ENCODE measurements at places on chromosomes 4 and X.

DNA sequence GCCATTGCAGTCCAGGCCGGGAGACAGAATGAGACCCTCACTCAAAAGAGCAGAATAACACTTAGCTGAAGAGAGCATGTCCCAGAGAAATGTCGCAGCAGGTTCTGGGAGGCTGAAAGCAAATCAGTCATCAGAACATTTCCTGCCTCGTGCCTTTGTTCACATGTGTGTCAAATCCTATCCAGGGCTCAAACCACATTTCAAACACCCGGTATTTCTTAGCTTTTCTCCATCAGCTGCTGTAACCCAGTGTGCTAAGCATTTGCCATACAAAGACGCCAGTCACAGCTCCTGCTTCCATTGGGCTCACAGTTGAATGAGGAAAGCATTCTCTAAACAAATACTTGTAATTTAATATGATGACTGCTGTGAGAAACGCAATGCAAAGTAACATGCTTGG lies 6.0 kb downstream of the PALLD start:
- no peak for DNase-seq

DNA sequence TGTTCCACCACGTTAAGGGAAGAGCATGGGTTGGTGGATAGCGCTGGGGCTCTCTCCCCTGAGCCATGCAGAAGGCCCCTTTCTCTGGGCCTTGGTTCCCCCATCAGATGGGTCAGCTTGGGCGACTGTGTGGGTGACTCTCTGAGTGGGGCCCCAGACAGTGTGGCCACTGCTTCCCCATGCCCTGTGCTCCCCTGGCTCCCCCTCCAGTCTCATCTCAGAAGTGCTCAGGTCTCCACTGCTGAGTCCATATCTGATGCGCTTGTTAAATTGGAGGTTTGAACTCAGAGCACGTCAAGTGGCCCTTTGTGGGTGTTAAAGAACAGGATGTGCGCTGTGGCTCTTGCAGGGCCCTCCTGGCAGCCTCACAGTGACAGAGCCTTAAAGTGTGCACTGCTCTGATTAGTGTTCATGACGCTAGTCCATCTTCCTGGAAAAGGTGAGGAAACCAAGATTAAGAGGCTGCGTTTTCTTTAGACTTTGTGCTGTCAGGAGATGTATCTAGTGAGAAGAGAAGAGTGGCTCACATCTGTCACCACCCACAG lies 59.8 kb downstream of the NELFA start:
- DNase-seq: no peak

DNA sequence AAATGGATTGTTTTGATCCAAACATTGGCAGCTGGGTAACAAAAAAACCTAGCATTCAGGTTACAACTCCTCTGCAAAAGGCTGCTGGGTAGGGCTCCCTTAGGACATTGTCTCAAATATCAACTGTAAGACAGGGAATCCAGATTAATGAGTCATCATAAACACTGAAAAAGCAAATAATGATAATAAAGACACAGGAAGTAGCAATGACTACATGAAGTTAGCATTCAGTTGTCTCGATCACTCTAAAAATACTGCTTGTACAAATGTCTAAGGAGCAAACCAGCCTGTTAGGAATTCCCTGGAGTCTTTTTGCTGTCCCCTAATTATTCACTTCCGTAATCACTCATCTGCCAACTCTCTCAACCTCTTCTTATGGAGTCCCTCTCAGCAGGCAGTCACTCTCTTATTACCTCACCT lies 259.2 kb downstream of the GPC3 start:
- no peak for DNase-seq

DNA sequence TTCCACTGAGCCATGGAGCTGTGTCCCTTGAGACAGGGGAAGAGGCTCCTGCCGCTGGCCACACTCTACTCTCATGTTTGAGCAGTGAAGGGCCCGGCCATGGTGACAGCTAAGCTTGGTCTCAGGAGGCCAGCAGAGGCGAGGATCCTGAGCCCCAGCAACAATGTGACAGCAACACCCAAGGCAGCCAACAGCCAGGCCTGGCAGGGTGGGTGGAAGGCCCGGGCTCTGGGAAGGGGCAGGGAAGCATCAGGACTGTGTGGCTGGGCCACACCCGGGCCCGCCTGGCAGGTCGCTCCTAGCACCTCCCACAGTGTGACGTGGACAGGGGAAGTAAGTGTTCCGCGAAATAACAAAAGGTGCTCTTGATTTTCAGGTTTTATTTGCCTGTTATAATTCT lies 24.8 kb downstream of the L1CAM start:
- DNase-seq: no peak

- peak; percentile 23 for DNase-seq
Observed at GRCh38 chr4:56261027-56261426, 126.3 kb downstream of the AASDH start.

DNA sequence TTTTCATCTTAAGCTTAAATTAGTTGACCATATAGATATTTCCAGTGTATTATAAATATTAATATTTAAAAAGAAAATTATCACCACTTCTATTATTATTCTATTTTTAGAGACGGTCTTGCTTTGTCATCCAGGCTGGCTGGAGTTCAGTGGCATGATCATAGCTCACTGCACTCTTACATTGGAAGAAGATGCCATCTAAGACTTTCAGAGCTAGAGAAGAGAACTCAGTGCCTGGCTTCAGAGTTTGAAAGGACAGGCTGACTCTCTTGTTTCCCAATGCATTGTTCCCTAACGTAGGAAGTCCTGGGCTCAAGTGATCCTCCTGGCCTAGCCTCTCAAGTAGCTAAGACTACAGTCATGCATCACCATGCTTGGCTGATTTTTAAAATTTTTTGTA lies 75.9 kb downstream of the FIP1L1 start:
- DNase-seq: no peak

DNA sequence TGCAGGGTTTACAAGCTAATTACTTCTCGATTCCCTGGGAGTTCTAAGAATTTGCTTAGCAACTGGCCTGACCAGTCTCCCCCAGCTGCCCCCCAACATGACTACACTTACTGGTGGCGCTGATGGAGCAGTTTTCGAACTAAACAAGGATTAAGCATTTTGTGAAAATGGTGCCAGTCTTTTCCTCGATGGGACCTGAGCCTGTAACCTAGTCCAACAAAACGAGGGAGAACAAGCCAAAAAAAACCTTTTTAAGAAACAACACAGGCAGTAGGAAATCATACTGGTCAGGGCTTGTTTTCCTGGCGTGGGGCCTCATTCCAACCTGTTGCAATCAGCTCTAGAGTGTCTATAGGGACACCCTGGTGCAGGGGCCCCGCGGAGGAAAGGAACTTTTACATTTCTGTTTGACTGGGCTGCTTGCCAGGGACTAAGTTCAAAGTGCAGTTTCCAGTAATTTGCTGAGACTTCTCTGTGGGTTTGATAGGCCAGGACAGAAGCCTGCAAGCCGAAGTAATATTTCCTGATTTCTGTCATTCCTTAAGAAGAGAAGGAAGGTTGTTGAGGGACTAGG lies 158.7 kb downstream of the SPRY1 start:
- DNase-seq: no peak

DNA sequence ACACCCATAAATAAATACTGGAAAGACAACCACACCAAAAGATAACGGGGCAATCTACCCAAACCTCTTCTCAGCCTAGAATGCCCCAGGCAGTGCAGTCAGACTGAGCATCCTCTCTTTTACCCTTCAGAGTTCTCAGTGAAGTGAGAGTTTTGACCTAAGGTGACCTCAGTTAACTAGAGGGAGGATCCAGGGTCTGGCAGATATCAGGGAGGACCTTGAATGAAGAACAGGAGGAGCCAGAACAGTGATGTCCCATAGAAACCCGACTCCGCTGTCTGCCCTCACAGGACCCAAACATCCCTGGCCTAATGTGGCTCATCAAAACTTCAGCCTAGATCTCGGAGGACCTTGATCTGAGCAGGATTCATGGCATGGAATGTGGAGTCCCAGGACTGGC lies at the start of gene MAGEB3:
Gene MAGEB3 (plus strand): TSS at position 263 of the 400 bp plus-strand sequence. CDS start 5,268 bp downstream, outside the sequence.
- DNase-seq: no peak

DNA sequence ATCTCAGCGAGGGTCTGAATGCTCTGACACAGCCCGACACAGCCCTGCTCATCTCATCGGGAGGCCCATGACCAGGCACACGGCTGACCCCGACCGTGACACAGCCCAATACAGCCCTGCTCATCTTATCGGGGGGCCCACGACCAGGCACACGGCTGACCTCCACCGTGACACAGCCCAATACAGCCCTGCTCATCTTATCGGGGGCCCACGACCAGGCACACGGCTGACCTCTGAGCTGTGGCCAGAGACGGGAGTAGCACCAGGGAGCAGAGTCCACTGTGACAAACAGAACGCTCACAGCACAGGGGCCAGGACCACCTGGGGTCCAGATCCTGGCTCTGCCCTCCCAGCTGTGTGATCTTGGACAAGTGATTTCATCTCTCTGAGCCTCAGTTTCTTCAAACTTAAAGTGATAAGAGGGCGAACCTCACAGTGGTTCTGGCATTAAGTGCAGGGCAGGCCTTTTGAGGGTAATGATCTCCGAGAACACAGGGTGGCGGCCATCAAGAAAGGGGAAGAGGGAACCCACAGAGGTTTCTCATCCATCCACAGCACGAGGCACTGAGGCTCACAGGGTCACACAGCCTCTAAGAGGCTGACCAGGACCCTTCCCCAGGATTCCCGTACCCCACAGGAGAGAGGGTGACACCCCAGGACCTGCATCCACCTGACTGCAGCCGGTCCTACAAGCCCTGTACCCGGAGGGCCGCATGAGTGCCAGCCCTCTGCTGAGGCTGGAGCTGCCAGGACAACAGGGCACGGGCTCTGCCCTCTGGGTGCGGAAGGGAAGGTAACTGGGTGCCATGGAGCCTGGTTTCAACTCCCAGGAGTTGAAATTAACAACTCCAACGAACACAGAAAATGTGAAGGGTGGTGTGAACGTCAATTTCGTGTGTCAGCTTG lies 60.1 kb downstream of the WFS1 start:
- no peak for DNase-seq

DNA sequence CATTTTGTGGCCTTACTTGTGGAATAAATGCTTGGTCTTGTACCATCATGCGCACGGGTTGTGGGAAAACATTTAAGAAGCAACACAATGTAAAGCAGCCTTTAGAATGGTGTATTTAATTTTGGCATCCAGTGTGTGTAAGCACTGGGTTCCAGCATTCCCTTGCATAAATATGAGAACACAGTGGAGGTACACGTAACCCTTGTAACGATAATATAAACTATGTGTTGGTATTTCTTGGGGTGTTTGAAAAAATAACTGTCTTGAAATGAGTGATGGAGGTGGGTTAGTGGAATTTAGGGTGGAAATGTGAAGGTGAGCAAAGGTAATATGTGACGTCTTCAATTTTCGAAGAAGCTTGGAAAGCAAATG lies 2.1 kb downstream of the DCUN1D4 start:
- no peak for DNase-seq

- no peak for DNase-seq
Observed at GRCh38 chrX:133907606-133908005, 77.8 kb downstream of the GPC3 start.

- DNase-seq: no peak
Observed at GRCh38 chr4:75660491-75660890, 12.7 kb downstream of the G3BP2 start.

- DNase-seq: no peak
Observed at GRCh38 chr4:67371615-67372014, 173.7 kb downstream of the CENPC start.

- DNase-seq: no peak
Observed at GRCh38 chrX:153638041-153638371, 9.0 kb upstream of the DUSP9 start.

DNA sequence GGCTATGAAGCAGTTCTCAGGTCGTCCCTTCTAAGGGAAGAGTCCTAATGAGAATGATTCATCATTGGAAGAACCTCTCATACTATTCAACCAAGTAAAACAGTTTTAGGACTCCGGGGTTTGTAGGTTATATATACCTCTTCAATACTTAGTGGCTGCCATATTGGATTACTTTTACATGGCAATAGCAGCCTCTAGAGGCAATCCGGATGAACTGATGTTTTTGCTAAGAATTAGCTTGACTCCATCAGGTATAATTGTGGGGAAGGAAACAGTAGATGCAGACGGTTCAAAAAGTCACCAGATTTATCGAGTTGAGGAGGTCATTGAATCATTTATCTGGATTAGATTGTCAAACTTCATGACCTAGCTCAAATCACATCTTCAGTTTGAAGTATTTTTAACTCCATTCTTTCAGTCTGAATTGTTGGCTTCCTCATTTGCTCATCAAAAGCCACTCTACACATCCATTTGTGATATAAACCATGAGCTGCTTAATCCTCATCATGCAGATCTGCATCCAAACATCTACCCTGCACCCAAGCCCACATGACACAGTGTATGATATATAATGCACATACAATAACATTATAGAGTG lies 28.4 kb downstream of the GUCY1B1 start:
- DNase-seq: no peak

- no peak for DNase-seq
Observed at GRCh38 chr4:87031920-87032319, 97.1 kb downstream of the AFF1 start.

DNA sequence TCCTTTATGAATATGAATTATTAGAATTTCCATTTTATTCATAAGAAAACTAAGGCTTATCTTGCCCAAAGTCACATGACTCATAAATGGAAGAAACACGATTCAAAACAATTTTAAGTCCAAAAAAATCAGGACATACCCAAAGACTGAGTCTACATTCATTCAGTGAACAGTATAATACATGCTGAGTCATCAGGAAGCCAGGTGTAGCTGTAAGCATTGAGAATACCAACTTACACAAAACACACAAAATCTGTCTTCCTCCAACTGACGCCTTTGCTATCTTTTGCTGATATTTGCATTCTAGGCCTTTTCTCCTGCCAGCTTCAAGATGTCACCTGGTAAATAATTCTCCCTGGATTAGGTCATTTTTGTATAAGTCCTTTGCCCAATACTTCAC lies 520.1 kb upstream of the GALNT7 start:
- no peak for DNase-seq

DNA sequence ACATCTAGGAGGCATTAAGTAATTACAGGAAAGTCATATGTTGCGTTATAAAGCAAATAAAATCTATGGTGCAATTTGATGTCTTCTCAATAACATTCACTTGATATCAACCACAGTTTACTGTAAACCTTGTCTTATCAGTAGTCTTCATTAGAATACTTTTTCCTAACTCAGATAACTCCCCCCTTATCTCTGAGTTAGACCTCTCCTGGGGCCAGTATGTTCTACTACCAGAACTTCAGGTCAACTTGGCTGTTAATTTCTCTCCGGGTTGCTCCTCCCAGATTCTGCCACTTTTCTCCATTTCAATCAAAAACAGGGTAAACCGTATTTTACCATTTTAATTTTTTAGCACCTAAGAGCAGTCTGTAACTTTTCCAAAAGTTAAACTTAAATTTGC lies 50.0 kb downstream of the KDR start:
- no peak for DNase-seq

DNA sequence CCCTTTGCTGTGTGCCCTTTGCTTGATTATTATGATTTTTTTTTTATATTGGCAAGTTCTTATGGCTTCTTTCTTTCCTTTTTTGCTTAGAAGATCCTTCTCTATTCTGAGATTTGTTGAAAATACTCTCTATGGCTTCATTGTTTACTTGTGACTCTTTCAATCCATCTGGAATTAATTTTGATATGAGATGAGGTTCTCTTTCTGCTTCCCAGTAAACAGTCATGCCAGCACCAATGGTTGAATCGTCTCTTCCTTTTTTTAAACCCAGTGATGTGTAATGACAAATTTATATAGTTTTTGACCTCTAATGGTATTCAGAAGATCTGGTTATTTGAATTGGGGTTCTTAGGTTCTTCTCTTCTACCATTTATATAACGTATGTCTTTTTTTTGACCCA lies 121.8 kb downstream of the ARHGAP10 start:
- no peak for DNase-seq

GRCh38 chr4:148118633-148119032 lies 323.6 kb downstream of the NR3C2 start:
- no peak for DNase-seq

All from activated T-helper 2 cell treated with anti-CD3 and anti-CD28 coated beads, Interferon-gamma antibody, Interleukin-2, Interleukin-4, amounts not matched to agents 10 μg/mL and 5 μg/mL and 100 μg/mL, durations not matched to agents 14 hours and 24 hours and 36 hours (primary cell).